T-helper 9 cell (primary cell): ENCODE measurements at places on chromosomes 12 and 14.

GRCh38 chr12:98744680-98745079 is 99.6 kb downstream of the APAF1 start:
- no peak for DNase-seq

- DNase-seq: no peak
These were observed 58.8 kb downstream of the CCER1 start for GRCh38 chr12:90896164-90896563.

DNA sequence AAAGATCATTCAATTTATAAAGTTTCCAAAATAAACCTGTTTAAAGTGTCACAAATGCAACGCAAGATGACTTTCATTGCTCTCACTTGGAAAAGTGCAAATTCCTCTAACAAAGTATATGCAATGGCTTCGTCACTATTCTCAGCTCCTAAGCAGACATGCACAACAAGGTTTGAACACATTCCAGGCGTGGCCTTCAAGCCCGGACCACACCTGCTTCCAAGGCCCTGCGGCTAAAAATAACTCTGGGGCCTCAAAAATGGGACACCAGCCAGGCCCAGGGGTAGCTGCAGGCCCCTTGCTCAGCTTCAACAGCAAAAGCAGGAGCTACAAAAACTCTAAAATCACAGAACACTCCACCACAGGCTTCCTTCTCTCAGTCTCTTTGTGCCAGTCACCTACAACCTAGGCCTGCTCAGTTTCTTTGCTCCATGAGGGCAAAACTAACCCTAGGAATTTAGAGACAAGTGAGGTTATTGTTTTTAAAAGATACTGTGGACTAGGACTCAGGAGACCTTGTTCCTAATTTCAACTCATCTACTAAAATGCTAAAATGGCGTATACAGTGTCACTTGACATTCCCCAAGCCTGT is 29.3 kb downstream of the DUSP16 start:
- DNase-seq: no peak

DNA sequence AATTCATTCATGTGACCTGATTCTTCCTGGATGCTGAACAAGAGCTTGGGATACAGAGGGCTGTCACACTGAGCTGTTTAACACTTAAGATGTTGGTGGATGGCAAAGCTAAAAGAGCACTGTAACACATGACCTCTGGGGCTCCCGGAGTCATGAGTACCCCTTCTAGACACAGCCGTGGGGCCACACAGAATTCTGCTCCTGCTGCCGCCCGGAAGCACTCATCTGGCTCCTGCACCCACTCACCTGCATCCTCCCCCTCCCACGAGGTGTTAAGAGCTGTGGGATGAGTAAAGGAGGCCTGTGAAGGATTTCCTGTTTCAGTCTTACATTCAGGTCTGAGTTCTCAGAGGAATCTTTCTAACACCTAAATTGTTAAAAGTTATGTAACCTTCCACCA is 78.0 kb upstream of the SSTR1 start:
- no peak for DNase-seq

GRCh38 chr12:130958557-130959140 is 4.9 kb downstream of the ADGRD1 start:
- DNase-seq: no peak

DNA sequence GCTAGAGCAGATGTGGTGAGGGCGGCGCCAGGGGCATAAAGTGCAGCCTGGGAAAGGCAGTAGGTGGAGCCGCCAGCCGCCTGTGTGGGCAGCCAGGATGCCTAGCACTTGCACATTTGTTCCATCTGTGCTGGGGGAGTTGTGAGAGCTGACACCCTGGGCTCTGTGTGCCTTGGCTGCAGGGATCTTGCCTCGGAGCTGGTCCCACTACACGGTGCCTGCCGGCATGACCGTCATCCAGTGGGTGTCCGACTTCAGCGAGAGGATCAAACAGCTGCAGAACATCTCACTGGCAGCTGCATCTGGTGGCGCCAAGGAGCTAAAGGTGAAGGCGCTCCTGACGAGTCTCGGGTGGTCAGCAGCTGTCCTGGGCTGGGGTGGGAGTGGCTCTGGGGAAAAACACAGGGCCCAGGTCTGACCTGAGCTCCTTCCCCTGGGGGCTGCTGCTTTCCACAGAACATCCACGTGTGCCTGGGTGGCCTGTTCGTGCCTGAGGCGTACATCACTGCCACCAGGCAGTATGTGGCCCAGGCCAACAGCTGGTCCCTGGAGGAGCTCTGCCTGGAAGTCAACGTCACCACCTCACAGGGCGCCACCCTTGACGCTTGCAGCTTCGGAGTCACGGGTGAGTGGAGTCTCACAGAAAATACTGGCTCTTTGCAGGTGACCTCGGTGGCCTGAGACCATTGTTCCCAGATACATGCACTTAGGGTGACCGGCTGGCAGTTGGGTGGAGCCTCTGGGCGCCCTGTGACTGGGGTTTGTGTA is 37.4 kb downstream of the HSP90AA1 start:
- no peak for DNase-seq

GRCh38 chr14:91369628-91370445 is 47.8 kb downstream of the CCDC88C start:
- no peak for DNase-seq

GRCh38 chr14:74539503-74539902 is 45.9 kb downstream of the ISCA2 start:
- DNase-seq: no peak

GRCh38 chr12:25549120-25549519 is 4.0 kb downstream of the LMNTD1 start:
- no peak for DNase-seq

DNA sequence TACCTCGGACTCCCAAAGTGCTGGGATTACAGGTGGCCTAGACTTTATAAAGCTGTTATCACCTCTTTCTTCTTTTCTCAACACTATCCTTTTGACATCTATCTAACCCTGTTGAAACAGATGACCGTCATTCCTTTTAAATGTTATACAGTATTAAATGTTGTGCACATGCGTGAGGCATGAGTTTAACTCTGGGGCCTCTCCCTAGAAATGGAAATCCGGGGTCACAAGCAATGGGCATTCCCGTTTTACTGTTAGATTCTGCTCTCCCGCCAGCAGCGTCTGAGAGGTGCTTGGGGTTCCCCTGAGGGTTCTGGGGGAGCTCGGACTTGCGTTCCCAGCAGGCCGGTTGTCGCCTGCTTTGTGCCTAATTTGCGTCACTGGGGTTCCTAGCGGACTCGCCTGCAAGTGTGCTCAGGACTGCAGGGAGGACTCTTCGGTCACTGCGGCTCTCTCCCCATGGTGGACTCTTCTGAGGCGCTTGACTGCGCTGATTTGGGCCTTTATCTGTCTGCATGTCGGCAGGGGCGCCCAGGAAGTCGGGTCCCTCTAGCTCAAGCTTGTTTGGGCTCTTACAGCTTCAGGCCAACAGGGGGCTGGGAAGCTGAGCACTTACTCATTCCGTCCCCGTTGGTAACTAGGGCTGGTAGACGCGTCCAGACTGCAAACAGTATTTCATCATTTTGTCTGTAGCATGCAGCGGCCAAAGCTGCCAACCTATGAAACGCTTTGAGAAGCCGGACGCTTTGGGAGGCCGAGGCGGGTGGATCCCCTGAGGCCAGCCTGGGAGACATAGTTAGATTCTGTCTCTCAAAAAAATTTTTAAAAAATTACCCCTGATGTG is 1.2 kb upstream of the RAN start:
- DNase-seq: peak; percentile 40

DNA sequence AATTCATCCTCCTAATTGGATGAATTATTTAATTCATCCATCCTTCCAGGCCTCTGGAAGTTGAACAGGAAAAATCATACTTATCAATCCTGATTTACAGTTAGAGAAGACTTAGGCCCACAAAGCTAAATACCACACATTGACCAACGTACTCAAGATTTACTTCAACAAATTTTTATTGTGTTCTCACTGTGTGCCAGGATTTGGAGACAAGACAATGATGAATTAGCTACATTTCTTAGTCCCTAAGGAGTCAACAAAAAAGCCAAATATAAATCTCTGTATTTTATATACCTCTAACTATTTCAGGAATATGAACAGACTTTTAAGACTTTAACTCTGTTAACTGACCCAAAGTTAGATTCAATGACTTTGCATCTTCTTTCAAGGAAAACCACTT is 63.9 kb downstream of the DCAF5 start:
- no peak for DNase-seq
